Activated T-cell treated with anti-CD3 and anti-CD28 coated beads, Interleukin-2, amount 50 U/mL, for 24 hours (primary cell): ENCODE measurements at places on chromosomes 5 and 9.

GRCh38 chr5:80931411-80931810 lies 28.8 kb upstream of the RASGRF2 start:
- no peak for DNase-seq

DNA sequence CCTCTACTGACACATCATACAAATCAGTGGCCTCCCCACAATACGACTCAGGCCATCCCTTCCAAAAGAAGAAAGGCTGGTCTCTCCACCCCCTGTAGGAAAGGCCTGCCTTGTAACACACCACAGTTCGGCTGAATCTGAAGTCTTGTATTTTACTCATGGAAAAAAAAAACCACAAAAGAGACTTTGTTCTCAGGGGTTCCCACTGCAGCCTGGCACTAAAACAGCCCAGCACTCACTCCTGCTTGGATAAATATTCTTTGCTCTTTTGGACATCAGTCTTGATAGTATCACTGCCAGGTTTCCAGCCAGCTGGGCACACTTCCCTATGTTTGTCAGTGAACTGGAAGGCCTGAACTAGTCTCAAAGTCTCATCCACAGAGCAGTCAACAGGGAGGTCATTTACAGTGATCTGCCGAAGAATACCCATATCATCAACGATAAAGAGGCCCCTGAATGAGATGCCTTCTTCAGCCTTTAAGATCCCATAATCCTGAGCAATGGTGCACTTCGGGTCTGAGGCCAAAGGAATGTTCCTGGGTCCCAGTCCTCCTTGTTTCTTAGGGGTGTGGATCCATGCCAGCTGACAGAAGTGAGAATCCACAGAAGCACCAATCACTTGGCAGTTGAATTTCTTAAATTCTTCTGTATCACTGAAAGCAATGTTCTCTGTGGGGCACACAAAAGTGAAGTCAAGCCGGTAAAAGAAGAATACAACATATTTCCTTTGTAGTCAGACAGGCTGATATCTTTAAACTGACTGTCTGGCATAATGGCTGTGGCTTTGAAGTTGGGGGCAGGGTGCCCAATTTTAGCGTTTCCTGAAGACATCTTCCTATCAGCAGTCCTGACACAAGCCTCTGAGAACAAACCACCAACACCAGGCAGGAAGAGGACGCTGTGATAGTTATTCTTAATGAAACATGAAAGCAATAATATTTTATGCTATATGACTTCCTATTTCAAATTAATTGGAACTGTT lies 198.1 kb downstream of the LURAP1L start:
- DNase-seq = no peak

DNA sequence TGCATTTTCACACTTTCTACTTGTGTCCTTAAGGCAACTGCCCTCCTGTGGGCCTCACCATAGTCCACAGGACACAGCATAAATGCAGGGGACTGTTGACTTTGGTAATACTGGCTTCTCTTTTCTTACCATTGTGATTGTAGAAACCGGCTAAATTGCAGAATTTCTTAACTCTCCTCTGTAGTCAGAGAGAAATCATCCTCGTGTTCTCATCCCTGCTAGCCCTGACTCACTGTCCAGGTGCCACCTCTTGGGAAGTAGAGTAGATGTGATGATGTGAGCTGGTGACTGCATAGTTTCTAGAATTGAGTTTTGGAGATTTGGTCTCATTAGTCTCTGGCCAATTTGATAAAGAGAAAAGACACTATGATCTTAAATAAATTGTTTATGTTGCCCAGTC lies 5.5 kb downstream of the PHF24 start:
- DNase-seq = no peak

- no peak for DNase-seq
Measured at GRCh38 chr9:4520055-4520454, 29.8 kb downstream of the SLC1A1 start.

DNA sequence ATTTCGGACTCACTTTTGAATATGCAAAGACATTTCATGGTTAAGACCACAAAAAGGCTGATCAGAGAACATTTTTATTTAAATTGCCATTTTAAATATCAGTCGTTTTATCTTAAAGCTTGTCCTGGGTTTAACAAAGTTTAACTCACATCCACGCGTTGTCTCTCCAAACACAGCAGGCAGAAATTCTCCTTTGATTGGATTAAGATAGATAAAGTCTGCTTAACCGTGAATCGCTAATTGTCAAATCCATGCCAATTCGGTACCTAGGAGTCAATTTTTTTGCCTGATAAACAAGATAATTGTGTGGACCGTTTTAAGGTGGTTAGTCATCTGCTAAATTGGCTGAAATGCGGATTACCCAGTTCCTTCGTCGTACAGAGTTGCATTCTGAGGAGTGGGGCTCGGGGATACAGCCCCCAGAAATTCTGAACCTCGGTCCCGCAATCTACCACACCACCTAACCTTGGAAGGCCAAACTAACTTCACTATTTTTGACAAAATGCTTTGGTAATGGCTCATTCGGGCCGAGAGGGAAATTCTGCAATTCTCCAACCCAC lies 665 bp upstream of the BTF3 start:
- DNase-seq = no peak

DNA sequence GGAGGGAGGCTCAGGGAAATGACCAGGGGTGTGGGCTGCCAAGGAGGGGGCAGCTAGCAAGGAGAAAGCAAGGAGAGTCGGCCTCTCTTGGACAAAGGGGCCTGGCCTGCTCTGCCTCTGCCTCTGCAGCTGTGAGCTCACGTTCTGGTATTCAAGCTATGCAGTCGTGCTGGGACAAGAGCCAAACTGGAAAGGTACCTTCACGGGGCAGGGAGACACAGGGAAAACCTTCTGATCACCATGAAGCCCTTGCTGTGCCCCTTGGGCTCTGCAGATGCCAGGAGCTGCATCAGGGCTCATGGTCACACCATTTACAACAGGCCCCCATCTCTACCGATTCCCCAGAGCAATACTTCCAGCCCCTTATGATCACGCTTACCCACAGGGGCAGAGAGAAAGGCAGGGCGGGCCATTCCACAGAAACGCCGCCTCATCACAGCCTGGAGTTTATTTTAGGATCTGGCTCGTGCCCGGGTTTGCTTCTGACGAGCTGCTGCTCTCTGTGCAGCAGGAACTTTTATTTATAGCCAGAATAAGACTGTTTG lies 63.2 kb downstream of the PRRT1B start:
- DNase-seq = no peak

GRCh38 chr9:126248680-126249079 lies 77.9 kb upstream of the MVB12B start:
- no peak for DNase-seq

DNA sequence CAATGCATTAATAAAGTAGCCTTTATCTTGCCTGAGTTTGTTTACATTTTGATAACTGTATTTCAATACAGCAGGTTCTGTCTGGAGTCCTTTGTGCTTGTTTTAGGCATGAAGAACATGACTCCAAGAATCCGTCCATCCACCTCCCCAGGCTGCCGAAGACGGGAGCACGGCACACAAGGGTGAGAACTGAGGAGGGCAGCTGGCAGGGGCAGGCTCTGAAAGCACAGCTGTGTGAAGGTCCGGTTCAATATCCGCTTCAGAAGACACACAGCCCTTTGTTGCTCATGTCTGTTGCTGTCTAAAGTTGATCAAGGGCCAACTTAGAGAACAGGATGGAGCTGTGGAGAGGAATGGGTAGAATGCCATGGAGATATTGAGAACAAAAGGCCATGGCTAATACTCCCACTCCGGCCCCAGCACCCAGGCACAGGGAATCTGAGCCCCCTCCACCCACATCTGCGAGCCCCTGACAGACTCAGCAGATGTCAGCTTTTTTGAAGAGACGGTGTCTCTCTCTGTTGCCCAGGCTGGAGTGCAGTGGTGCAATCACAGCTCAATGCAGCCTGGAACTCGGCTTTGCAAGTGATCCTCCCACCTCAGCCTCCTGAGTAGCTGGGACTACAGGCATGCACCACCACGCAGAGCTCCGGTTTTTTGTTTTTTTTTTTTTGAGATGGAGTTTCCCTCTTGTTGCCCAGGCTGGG lies 58.5 kb upstream of the GNE start:
- no peak for DNase-seq

DNA sequence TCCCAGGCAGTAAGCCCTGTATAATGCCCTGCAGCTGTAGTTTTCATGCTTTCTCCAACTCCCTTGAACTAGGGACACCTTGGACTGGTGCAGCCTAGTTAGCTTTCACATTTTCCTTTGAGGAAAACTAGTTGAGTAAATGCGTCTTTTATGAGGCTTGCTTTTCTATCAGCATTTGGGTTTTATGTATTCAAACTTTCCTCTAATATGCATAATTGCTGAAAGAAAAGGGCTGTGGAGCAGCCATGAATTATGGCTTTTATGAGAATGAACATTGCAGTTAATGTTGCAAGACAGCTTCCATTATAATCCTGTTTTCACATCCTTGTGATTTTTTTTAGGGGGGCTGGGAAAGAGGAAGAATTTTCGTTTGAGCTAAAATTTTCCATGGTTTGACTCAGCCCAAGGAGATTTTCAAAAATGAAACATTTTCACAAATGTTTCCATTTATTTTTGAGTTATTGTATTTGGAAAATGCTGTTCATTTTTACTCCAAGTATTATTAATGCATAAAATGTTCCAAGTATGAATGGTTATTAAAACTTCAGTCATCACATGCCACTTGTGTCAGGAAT lies 57.9 kb upstream of the PPP3R2 start:
- no peak for DNase-seq

DNA sequence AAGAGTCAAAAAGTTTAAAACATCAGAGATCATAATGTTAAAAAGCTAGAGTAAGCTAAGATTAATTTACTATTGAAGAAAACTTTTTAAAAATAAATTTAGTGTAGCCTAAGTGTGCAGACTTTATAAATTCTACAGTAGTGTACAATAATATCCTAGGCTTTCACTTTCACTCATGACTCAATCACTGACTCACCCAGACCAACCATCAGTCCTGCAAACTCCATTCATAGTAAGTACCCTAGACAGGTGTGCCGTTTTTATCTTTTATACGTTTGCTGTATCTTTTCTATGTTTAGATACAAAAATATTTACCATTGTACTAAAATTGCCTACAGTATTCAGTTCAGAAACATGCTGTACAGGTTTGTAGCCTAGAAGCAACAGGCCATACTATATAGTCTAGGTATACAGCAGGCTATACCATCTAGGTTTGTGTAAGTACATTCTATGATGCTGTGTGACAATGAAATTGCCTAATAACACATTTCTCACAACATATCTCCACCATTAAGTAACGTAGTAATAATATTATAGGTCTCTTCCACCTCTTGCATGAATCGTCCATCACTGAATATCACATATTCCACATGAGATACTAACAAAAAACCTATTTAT lies 59.2 kb downstream of the MEGF9 start:
- no peak for DNase-seq

DNA sequence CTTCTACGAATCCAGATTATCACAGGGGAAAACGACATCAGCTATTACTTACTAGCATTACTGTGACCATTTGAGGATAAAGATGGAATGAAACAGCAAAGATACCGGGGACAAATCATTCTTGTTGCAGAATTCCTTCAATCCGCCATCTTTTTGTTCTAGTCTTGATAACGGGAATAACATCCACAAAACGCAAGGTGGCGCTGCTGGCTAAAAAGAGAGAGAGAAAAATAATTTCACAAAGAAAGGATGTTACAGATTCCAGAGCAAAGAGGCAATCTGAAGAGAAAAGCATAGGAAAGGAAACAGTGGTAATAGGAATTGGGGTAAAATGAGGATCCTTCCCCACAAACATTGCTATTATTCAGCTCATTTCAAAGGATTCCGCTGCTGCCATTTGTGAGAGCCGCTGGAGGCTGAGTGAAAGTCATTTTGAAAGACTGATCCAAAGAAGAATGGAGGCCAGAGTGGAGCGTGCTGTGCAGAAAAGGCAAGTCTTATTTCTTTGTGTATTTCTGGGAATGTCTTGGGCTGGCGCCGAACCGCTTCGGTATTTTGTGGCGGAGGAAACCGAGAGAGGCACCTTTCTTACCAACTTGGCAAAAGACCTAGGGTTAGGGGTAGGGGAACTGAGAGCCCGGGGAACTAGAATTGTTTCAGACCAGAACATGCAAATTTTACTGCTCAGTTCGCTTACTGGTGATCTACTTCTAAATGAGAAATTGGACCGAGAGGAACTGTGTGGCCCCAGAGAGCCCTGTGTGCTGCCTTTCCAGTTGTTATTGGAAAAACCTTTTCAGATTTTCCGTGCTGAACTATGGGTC lies at the start of gene PCDHB7:
PCDHB7 (plus strand) TSS at position 264 of the 824 bp plus-strand sequence; CDS start at position 456, 192 bp downstream.
- DNase-seq = no peak

- no peak for DNase-seq
Measured at GRCh38 chr5:158701406-158702177, 398.1 kb downstream of the EBF1 start.

- no peak for DNase-seq
Measured at GRCh38 chr5:72459913-72460312, 47.3 kb downstream of the ZNF366 start.

- peak; percentile 39 for DNase-seq
Measured at GRCh38 chr5:69493396-69494133, 975 bp downstream of the OCLN start.

DNA sequence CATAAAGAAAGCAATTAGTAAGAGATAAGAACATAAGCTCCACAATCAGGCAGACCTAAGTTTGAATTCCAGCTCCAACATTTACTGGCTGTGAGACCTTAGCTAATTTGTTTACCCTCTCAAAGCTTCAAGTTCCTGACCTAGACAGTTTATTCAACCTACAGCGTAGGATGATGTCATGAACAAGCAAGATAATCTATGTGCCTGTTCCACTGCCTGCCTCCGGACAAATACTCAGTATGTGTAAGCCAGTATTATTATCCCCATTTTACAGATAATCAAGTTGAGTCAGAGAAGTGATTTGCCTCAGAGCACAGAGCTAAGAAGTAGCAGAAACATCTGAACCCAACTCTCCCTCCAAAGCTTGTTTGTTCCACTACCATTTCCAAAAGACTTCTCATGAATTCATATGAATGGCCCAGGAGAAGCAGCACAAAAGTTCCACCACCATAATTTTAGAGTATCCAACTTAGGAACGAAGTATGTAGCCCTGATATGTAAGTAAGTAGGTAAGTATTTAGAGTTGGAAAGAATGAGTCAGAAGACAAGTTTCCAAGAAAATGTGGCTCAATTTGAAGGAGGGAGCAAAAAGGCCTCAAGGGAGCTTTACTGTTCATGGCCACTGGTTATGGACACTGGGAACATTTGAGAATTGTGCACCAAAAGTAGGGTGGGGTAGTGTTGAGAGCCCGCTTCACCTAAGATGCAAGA lies 398.2 kb downstream of the NFIB start:
- no peak for DNase-seq

DNA sequence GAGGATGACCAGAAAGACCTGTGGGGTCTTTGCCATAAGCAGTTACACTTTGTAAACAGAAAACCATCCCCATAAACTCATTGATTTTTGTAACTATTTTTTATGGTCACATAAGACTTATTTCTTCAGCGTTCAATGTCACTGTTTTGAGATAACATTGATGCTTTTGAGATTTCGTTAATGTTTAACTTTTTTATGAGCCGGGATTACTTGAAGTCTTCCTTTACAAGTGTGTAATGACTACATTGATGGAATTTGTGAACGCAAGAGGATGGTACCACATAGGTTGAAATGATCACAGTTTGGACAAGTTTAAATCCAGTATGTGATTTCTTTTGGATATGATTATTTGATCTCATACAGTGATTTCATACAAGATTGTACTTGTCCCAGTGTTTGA lies 1.8 kb downstream of the SLC12A2 start:
- no peak for DNase-seq
